ENCODE measurements at places on chromosomes 16 and 17.

DNA sequence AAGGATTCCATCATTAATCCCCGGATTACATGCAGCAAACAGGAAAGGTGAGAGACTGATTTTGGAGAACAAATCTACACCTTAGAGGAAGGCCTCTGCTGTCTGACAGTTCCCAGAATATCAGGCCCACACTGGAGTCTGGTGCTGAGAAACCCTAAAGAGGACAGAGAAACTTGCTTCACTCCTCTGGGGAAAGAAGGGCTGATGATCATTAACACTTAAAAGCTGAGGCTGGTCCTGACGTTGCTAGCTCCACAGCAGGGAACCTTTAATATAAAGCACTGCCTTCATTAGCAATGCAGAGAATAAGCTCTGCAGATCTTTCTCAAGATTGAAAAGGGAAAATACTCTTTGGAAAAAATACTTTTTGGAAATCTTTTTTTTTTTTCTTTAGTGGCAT, 1472.4 kb upstream of the GOT2 start:
- DNase-seq, result no peak

- DNase-seq, result peak; percentile 99
Observed at GRCh38 chr17:44186307-44187130, at the start of gene TMUB2. TSS of gene TMUB2 (plus strand) at chr17:44186972. CDS start at chr17:44187709, 737 bp downstream.

DNA sequence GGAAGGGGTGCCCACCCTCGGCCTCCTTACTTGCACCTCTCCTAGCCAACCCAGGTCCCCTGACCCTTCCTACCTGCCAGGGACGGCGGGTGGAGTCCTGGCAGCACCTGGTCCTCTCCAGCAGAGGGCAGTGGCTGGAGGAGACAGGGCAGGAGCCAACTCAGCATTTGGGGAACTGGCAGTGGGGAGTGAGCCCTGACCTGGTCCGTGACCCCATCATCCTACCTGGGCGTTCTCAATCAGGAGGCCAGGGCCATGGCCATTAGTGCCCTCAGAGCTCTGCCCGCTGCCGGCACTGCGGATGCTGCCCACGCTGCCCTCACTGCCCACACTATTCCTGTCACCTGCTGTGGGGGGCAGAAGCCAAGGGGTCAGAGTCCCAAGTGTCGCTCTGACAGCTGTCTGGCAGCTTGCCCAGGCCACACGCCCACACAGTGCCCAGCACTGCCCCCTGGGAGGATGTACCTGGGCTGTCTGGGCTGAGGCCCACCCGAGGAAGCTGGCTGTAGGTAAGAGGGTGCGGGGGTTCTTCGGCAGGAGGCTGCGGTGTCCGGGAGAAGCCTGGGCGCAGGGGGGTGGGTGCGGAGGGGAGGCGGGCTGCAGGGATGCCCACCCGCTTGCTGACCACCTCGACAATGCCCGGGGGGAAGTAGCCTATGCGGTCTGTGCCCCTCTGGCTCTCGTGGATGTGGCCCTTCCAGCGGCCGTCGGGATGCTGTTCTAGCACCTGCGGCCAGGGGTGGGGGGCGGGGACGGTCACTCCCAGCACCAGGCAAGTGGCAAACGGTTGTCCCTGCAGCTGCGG, 10.8 kb downstream of the CASKIN2 start:
- peak; percentile 18 for DNase-seq

DNA sequence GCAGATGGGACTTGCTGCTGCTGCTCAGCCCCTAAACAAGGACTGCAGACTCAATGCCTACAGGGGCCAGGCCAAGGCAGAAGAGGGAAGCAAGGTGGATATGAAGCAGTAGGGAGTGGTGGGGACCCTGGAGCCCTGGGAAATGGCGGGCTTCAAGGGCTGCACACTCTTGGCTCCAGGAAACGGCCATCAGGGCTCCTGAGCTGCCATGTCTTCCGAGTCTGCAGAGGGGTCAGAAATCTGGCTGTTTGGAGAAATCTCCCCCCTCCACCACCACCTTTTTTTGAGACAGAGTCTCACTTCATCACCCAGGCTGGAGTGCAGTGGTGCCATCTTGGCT, 169.1 kb downstream of the KATNIP start:
- no peak for DNase-seq

- no peak for DNase-seq
Observed at GRCh38 chr17:19729900-19730299, 13.5 kb upstream of the SLC47A2 start.

DNA sequence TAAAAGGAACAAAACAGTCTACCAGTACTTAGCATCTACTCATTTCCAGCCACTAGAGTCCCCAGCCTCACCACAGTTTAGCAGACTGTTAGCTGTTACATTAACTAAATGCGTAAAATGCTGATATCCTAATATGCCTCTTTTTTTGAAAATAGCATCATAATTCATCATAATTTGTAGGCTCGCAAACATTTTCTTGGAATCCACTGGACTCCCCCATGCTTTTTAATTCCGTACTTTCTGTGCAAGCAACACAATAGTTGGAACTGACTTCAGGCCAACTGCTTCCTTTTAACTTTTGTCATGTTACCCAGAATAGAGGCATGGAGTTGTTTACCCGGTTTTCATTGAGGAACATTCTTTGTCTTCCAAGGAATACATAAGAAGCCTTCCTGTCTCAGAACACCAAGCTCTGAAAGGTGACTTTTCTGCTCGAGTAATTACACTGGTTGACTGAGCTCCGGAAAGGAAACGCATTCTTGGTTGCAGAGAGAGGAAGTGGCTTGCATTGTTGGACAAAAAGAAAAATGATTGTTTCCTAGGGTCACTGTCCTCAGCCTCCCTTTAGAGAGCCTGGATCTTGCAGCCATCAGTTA, 30.9 kb upstream of the SEC14L1 start:
- peak; percentile 26 for DNase-seq

DNA sequence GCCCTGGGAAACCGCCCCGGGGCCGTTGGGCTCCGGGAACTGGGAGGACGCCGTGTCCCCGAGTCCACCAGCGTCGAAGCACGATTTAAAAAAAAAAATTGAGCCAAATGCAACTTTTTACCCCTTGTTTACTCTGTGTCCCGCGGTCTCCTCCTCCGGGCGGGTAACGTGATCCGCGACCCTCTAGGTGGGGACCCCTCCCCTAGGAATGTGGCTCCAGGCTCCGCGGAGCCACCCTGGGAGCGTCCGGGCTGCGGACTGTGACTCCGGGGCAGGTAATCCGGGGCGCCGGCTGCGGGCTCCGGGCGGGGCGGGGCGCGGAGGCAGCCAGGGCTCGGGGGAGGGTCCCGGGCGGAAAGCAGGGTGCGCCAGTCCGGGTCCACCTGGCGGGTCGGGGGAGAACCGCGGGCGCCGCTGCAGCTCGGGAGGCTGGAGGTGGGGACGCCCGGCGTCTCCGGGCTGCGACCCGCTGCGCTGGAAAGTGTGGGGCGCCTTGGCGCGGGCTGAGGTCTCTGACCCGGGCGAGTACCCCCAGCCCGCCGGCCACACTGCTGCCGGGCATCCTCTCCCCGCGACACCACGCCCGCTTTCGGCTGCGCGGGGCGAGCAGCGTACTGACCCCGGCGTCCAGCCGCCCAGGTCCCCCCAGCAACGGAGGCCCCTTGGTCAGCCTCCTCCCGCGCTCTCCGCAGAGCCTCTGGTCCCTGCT, 852 bp upstream of the HELZ start:
- DNase-seq, result no peak

GRCh38 chr17:17001076-17001777, 29.3 kb upstream of the TNFRSF13B start:
- DNase-seq, result no peak

DNA sequence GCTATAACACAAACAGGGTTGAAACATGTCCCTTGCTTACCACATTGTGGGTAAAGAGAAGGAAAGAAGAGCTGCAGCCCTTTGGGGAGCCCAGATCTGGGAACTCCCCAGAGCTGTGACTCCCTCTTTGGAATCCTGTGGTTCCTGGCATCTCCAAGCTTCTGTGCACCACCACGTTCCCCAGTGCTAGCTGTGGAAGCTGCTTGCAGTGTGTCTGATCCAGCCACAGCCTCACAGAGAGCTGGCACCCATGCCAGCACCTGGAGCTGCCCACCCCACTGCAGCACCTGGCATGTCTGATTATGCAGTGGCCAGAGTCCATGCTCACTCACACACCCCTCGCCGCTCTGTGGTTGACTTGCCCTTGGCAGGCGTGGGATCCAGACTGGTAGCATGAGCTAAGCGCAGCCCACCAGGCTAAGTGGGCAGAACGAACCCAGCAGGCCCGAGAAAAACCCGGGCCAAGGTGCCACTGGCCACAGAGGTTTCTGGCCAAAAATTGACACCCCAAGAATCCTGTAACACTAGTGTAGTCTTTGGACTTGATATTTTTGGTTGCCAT, 252.6 kb upstream of the KCNJ16 start:
- DNase-seq, result no peak

All from GDM1 (cell line).